ENCODE measurements at places on chromosomes 7 and 10.
A peak's percentile ranks its signal among the peaks of the same experiment; 100 is the strongest.

GRCh38 chr10:80132299-80133139 lies at the start of gene PLAC9:
TSS of gene PLAC9 (plus strand) at chr10:80132730. CDS start at chr10:80132763, 33 bp downstream.
- DNase-seq = no peak

- DNase-seq = no peak
These were observed 204.4 kb downstream of the OTUD1 start for GRCh38 chr10:23643111-23643780.

DNA sequence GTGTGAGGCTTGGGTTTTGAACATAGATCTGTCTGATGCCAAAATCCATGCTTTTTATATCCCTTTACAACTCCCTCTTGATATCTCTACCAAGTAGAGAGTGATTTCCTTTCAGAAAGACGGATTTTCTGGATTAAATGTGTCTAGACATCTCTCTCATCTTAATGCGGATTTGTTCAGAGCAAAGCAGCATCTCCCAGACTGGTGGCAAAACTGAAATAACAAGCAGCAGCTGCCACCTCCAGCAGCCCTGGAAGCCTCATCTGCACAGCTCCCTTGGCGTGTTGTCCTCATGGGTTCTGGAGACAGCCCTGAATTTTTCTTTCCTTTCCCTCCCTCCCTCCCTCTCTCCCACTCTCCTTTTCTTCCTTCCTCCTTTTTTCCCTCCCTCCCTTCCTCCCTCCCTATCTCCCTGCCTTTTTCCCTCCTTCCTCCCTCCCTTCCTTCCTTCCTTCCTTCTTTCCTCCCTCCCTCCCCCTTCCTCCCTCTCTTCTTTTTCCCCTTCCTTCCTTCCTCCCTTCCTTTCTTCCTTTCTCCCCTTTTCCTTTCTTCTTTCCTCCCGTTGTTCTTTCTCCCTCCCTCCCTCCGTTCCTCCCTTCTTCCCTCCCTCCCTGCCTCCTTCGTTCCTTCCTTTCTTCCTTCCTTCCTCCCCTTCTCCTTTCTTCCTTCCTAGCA lies 639.9 kb downstream of the TYW1 start:
- no peak for DNase-seq

DNA sequence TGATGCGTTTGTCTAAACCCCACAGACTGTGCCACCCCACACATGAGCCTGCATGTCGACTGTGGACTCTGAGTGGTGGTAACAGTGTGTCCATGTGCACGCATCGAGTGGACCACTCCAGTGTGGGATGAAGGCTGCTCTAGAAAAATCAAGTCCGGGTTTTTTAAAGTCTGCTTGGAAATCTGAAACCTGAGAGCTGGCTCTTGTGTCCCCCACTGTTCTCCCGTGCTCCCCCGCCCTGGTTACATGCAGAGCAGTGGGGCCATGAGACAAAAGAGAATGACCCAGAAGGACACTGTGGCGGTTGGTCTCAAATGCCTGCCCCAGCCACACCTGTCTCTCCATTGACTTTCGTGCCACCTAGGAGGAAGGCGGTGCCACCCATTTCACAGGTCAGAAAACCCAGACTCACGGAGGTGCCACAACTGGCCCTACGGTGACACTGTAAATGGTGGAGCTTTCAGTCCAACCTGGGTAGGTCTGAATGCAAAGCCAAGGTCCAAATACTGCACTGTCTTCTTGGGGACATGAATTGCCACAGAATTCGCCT lies 27.3 kb upstream of the PWWP2B start:
- DNase-seq = no peak

DNA sequence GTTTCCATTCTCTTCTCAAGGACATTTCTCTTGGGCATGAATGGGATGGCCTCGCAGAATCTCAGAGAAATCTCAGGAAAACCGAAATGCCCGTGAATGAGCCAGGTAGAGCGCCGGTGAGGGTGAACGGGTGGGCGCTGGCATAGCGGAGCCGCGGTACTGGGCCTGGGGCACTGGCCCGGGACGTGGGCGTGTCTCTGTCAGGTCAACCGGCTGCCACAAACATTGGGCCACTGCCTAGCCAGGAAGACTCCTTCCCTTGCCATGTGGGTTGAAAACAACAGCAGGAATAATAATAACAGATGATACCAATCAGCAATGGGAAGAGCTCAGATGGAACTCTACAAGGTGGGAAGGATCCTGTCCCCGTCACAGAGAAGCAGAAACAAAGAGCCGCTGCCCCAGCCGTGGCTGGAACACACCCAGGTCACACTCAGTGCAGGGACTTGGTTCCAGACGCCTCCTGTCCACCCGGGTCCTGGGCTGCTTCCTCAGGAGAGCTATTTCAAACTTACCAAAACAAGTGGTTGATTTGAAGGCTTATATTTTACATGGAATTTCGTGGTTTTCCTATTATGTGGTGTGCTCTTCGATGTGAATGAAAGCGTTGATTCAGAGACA lies 51.1 kb upstream of the EBF3 start:
- no peak for DNase-seq

DNA sequence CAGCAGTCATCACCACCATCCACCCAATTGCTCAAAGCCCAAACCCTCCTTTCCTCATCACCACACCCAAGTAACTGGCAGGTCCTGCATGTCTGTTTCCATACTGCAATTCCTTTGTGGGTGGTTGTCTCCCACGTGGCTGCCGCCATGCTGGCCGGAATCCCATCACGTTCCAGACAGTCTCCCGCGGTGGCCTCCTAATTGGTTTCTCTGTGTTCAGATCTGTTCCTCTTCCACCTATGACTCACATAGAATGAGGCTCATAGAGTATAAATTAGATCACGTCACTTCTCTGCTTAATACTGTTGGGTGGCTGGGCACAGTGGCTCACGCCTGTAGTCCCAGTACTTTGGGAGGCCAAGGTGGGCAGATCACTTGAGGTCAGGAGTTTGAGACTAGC lies 813.0 kb downstream of the TYW1 start:
- DNase-seq = no peak

GRCh38 chr7:92841192-92841591 lies 4.8 kb upstream of the CDK6 start:
- DNase-seq = no peak

DNA sequence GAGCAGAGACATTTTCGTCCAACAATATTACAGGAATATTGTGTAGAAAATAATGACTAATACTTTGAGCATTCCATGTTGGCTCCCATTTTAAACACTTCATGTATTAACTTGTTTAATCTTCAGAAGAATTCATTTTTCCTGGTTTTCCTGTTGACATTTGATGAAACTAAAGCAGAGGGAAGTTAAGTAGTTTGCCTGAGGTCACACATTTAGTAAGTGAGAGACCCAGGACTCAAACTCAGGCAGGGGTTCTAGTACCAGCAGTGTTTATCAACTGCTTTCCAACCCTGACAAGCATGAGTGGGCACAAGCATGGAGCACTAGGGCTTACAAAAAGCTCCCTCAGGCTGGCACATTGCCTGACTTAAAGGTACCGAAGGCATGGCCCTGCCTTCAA lies 719.1 kb downstream of the AUTS2 start:
- DNase-seq = peak; percentile 75

DNA sequence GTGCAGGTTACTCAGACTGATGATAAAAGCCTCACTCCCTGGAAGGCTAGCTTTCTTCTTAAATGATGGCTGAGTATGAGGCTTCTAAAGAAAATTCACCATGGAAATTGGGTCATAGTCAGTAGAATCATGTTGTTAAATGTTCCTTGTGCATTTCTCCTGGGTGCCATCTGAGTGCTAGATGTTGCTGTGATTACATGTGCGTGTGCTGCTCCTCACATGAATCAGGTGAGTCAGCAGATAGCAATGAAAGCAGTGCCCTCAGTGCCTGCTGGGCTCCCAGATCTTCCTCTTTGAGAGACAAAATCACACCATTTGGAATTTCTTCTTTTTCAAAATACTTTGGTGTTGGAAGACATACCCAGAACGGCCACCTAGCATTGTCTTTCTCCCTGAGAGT lies 331.7 kb downstream of the XPNPEP1 start:
- DNase-seq = no peak

DNA sequence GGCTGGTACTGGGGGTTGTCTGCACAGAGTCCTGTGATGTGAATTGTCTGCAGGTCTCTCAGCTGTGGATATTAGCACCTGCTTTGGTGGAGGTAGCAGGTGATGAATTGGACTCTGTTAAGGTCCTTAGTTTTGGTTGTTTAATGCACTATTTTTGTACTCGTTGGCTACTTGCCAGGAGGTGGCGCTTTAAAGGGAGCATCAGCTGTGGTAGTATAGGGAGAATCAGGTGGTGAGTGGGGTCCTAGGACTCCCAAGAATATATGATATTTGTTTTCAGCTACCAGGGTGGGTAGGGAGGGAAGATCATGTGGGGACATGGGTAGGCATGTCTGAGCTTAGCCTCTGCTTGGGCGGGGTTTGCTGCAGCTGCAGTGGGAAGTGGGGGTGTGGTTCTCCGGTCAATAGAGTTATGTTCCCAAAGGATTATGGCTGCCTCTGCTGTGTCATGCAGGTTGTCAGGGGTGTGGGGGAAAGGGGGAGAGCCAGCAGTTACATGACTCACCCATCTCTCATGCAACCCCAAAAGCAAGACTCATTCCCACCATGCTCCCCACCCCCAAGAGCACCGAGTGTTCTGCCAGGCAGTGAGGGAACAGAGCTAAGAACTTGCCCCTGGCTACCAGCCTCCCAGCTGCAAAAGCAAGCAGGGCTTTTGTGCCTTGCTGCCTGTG lies 53.7 kb upstream of the ZNF273 start:
- no peak for DNase-seq

GRCh38 chr10:132867801-132868644 lies 74.3 kb downstream of the CFAP46 start:
- DNase-seq = no peak

DNA sequence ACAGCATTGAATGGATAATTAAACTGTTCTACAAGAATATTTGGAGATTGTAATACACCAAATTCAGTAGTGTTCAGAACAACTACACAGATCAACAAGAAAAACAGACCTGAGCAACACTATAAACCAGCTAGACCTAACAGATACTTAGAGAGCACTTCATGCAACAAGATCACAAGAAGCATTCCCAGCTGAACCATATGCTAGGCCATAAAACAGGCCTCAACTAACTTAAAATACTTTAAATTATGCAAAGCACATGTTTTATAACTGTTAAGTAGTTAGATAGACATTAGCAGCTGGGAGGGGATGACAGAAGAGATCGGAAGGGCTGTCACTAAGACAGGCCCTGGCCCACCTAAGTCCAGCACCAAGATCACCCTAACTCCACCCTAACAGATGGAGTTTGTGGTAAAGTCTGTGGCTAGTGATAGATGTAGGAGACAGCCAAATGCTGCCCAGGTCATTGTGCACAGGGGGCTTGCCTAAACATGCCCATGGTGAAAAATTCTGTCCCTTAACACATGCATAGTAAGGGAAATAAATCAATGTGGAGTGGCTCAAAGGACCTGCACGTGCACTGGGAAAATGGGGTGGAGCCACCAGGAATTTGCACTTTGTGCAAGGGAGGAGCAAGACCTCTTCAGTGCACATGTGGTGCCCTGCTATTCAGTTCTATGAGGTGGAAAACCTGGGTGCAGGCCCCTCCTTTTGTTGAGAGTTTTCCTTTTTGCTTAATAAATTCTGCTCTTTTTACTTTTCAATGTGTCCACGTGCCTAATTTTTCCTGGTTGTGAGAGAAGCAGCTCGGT lies 567.8 kb upstream of the NRG3 start:
- no peak for DNase-seq

GRCh38 chr10:16809074-16809718 lies 8.0 kb downstream of the RSU1 start:
- DNase-seq = peak; percentile 29

- DNase-seq = no peak
These were observed 176.6 kb downstream of the CTNNA3 start for GRCh38 chr10:67519434-67519833.

GRCh38 chr10:98524124-98524523 lies 77.4 kb upstream of the HPS1 start:
- DNase-seq = no peak

GRCh38 chr7:67847092-67847787 lies 850.6 kb downstream of the TYW1 start:
- no peak for DNase-seq

DNA sequence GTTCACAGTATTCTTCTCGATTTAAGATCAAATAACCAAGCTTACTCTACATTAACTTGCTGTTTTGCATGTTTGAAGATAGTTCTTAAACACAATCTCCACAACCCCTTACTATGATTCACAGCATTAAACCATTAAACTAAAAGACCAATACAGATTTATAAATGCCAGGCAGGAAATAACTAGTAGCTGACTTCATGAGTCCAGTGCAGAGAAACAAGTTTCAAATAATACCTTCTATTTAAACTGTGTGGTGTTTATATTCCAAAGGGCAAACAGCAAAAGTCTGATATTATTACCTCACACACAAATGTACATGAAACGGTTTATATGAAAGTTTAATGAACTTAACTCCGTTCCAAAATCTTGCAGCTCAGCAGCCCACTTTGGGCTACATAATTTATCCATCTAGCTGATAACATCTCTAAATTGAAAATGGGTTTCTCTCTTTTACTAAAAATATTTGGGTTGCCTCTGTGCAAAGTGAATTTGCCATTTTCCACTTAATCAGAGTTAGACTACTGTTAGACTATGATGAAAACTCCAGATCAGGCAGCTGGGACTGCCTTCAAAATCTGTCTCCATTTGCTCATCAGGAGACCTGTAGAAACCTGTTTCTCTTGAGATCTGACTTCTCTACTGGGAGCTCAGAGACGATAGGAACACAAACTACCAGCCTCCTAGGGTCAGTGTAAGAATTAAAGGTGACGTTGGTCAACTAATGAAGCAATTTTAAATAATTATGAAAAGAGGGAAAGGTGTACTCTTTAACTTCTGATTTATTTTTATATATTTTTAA lies 287.3 kb downstream of the FZD1 start:
- no peak for DNase-seq

- DNase-seq = no peak
These were observed 1035.3 kb downstream of the NRG3 start for GRCh38 chr10:82910301-82910700.

GRCh38 chr7:74449809-74450397 lies 3.8 kb upstream of the GTF2IRD1 start:
- DNase-seq = peak; percentile 13

- no peak for DNase-seq
These were observed 72.3 kb downstream of the CLEC2L start for GRCh38 chr7:139595806-139596205.

- no peak for DNase-seq
These were observed 131.5 kb downstream of the OAT start for GRCh38 chr10:124287071-124287685.

DNA sequence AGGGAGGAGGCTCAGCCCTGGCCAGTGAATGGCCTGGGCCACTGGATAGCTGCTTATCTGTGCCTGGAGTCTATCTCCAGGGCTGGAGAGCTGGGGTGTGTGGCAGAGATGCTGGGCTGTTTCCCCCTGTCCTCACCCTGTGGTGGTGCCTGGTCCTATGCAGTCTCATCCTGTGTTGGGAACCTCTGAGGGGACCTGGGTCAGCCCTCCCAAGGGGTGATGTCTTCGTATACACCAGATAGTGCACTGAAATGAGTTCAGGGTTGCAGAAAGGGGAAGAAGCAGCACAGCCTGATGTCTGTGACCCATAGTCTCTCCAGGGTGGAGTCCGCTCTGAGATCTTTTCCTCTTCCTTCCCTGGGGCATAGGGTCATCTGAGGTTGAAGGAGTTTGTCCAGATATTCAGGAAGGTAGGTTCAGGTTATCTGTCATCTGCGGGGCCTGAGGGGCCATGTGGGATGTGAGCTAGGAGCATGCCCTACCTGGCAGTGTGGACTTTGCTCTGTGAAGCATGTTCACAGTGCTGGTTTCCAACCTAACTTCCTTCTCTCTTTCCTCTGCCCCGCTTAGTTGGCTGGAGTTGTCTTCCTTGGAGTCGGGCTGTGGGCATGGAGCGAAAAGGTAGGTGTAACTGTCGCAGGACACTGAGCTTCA lies 33.4 kb upstream of the SH2D4B start:
- no peak for DNase-seq

Measured in NCI-H446 (cell line).